ENCODE measurements at places on chromosomes 5 and 9.

- DNase-seq = peak; percentile 62
These were observed 207.9 kb downstream of the C9orf50 start for GRCh38 chr9:129412814-129413536.

GRCh38 chr5:103264508-103264907, 5.9 kb downstream of the MACIR start:
- DNase-seq = no peak

DNA sequence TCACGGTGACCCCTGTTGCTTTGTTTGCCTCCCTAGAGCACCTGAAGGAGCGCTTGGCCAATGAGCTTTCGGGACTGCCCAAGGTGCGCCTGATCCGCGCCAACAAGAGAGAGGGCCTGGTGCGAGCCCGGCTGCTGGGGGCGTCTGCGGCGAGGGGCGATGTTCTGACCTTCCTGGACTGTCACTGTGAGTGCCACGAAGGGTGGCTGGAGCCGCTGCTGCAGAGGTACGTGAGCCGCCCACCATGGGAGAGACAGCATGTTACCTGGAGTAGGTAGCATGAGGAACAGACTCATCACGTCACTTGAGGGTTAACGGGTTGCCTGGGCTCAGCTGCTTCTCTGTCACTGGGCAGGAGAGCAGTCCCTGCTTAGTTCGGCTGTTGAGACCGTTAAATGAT, 19.2 kb downstream of the GALNT12 start:
- DNase-seq = no peak

- no peak for DNase-seq
These were observed 21.5 kb upstream of the LPCAT1 start for GRCh38 chr5:1545126-1545804.

- DNase-seq = no peak
These were observed 173.2 kb downstream of the GABRB2 start for GRCh38 chr5:161373345-161373707.

- DNase-seq = no peak
These were observed 87.6 kb upstream of the RPS23 start for GRCh38 chr5:82365744-82366228.

DNA sequence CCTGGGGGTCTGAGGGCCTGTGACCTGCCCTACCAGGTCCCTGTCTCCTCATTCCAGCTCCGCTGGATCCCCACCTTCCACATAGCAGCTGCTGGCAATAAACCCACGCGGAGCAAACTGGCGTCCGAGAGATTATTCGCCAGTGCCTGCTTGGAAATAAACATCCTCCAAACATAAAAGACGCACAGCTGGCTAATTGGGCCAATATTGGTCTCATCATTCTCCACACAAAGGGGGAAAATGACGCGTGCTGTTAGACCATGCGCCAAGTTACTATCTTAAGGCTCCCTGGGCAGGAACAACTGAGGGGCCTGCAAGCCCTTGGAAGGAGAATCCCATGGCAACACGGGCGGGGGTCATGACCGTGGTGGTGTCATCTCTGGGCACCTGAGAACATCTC, 73.3 kb upstream of the SARDH start:
- no peak for DNase-seq
